ENCODE measurements at places on chromosomes 5 and 9.
A peak's percentile ranks its signal among the peaks of the same experiment; 100 is the strongest.

GRCh38 chr9:91182429-91183225 is 179.1 kb downstream of the AUH start:
- no peak for DNase-seq

DNA sequence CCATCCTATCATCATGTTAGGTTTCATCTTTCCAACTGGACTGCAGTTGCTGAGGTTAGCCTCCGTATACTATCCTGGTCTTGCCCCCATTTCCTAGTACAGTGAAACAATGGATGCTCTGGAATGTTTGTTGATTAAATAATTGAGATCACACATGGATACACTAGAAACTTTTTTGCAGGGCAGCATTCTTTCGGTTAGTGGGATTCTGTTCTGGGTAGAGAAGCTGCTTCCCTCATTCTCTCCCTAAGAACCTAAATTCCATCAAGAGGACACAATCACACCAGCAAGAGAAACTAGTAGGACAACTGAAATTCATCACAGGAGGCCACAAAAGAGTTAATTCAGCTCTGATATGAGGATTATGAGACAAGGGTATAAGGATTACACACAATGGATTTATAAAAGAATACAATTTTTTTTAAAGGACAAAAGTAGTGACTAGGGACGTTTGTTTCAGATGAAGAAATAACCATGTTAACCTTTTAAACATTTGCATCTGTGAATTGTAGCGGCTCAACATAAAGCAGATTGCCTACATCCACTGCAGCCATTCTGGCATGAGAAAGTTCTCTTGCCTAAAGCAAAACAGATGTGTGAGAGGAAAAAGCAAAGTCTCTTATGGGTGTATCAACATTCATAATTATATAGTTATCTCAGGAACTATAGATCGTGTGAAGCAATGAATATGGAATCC is 162.7 kb upstream of the LHFPL2 start:
- no peak for DNase-seq

DNA sequence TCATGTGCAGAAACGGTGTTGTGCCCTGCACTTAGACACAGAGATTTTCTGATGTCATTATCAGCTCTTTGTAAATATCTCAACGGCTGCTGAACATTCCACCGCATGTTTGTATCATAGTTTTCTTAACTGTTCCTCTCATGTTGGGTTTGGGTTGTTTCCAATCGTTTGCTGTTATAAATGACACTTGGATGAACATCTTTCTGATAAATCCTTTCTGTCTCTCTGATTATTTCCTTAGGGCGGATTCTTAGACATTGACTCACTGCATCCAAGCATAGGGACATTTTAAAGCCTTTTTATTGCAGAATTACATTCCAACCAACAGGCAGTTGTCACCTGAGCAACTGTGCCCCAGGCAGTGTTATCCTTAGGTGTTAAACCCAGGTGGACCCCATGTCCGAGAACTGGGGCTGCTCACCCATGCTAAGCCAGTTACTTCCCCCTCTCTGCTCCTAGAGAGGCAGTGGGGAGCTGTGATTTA is 28.5 kb downstream of the COL5A1 start:
- DNase-seq: no peak

DNA sequence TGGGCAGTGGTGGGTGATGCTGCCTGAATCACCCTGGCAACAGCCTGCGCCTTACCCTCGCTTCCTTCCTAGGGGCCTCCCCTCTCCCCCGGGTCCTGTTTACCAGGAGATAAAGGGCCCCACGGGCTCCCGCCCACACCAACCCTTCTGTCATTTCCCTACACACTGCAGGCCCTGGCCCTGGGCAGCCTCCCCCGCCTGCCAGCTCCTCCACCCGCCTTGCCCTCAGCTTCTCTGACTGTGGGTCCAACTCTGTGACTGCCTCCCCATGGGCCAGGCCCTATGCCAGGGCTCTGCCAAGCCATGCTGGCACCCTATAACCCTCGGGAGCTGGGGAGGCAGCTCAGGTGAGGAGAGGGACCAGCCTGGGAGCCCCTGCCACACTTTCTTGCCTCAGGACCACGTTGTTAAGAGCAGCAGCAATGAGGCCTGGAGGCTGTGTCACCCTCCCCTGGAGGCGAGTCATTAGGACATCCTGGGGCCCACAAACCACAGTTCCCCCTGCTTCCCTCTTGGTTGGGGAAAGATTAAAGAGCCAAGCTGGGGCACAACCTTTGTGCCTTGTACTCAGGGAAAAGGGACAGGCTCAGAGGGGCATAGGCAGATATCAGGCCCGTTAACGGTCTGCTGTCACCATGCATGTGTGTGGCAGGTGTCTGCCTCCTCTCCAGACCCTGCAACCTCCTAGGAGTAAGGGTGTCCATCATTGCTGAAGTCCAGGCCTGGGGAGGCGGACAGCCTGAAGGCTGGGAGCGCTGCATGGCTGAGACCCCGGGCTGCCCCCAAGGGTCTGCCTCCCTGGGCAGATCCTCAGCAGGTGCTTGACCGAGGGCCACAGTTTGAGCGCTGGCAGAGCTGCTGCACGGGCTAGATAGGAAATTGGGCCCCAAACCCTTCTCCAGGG is 2.8 kb downstream of the MGAT4B start:
- peak; percentile 59 for DNase-seq

All from CD4-positive, CD25-positive, alpha-beta regulatory T cell (primary cell).